ENCODE measurements at places on chromosomes 7 and 10.

GRCh38 chr10:63266391-63267316, 133.5 kb downstream of the NRBF2 start:
- DNase-seq: no peak

- DNase-seq: no peak
Observed at GRCh38 chr10:100987685-100988049, 324 bp downstream of the TWNK start.

DNA sequence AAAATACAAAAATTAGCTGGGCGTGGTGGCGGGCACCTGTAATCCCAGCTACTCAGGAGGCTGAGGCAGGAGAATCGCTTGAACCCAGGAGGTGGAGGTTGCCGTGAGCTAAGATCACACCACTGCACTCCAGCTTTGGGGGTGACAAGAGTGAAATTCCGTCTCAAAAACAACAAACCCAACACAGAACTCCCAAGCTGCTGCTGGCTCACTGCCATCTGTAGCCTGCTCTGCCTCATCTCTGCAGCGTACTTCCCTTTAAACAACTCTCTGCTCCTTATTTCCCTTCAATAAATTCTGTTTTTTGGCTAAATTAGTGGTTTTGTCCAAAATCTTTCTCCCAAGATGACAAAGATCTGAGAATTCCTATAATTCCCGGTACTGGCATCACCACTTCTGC, 189.2 kb upstream of the GALNT17 start:
- no peak for DNase-seq

DNA sequence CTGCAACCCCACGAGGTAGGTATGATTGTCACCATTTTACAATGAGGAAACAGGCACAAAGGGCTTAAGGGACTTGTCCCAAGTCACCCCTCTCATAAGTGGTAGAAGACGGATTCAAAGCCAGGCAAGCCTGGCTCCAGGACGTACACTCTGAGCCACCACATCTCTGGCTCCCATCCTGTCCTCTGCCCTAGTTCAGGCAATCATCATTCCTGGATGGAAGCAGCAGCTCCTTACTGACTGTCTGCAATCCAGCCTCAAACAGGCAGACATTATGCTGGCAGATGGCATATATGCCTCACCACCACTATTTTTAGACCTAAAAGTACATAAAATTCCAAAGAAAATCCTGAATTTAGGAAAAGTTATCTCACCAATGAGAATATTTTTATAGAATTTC, 100.7 kb downstream of the USP6NL start:
- DNase-seq: no peak

DNA sequence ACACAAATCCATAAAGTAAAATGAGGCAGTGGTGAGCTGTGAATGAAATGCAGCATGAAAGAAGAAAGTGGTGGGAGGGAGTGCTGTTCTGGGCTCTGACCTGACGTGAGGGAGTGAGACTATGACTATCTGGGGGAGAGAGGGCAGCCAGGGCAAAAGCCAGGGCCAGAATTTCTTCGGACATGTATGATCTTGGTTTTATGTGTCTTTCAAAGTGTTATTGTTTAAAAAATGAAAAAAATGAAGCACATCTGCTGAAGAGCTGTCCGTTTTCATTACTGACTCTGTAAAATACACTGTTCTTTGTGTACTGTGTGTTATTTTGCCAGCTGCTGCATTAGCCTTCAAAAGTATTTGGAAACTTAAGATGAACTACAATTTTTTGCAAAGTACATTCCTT, 70.2 kb upstream of the KLF14 start:
- no peak for DNase-seq

DNA sequence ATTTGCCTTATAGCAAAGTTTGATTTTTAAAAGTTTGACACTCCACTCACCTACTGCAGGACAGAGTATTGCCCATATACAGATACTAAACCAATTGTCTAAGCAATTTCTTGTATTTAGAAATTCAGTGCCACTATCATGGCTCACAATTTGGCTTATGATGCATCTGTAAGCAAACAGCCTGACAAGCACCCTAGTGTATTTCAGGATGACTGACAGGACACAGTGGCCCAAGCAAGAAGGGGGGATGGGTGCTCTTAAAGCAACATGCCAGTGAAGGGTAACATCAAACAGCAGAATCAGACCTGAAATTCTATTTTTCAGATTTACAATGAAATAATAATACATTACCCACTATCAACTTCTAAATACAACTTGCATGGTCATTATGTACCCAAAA, 30.5 kb downstream of the CTNNA3 start:
- no peak for DNase-seq

DNA sequence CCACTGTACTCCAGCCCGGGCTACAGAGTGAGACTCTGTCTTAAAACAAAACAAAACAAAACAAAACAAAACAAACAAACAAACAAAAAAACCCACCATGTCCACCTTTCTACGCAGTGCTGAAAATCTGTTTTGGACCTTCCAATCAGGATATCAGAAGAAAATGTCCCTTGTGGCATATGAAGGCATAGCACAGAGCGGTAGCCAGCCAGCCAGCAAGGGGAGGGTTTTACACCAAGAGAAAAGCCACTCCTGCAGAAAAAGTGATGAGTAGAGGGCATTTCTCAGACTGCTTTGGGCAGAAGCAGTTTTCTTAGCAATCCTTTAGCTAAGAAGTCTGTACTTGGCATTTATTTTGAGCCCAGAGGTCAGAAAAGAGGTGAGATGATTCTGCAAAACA, 612.2 kb downstream of the TYW1 start:
- no peak for DNase-seq

DNA sequence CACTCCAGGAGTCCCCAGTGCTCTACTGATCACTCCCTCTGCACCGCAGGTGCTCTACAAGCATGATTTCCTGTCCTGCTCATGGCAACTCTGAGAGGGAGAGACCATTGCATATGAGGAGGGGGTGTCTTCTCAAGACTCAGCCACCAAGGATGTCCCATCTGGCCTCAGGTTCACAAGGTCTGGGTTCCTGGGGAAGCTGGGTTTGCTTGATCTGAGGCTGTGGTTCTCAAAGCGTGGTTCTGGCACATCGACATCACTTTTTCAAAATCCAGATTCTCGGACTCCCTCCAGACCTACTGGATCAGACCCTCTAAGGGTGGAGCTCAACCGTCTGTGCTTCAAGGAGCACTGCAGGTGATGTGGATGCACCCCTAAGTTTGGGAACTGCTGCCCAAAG, 247.5 kb downstream of the PLXNA4 start:
- DNase-seq: no peak

GRCh38 chr10:55174419-55174818, 373.4 kb upstream of the PCDH15 start:
- no peak for DNase-seq

- DNase-seq: no peak
Observed at GRCh38 chr10:13658264-13658663, 71.5 kb downstream of the PRPF18 start.

- no peak for DNase-seq
Observed at GRCh38 chr10:22724773-22725172, 10.4 kb upstream of the PIP4K2A start.

DNA sequence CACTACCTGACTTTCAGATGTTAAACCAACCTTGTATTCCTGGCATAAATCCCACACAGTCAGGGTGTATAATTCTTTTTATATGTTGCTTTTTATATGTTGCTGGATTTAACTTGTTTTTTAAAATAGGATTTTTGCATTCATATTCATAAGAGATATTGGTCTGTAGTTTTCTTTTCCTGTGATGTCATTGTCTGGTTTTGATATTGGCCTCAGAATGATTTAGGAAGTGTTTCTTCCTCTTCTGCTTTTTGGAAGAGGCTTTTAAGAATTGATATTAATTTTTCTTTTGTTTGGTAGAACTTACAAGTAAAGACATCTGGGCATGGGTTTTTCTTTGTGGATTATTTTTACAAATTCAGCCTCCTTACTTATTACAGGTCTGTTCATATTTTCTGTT, 93.1 kb downstream of the CARD11 start:
- no peak for DNase-seq

GRCh38 chr10:31317652-31318381, 1.2 kb upstream of the ZEB1 start:
- DNase-seq: no peak

DNA sequence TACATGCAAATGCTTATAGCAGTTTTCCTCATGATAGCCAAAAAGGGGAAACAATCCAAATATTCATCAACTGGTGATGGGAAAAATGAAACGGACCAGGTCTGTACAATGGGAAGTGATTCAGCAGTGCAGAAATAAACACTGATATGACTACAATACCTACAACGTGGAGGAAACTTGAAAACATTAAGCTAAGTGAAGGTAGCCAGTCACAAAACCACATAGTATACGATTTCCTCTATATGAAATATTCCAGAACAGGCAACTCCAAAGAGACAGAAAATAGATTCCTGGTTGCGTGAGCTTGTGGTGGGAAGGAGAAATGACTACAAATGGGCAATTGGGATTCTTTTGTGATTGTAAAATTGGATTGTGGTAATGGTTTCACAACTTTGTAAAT, 263.1 kb upstream of the PITRM1 start:
- no peak for DNase-seq

DNA sequence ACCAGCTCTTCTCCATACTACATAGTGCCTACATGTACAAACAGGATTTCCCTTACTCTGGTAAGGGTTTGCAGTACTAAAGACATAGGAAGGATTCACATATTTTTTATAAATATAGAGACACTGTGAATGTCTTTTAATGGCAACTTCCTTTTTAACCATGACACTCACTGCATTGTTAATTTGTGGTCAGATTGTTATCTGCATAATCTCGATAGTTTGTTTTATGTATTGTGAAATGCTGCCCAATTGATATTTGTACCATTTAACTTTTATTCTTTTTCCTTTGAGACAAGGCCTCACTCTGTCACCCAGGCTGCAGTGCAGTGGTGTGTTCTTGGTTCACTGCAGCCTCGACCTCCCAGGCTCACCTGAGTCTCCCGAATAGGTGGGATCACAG, 39.7 kb downstream of the SP8 start:
- DNase-seq: no peak

DNA sequence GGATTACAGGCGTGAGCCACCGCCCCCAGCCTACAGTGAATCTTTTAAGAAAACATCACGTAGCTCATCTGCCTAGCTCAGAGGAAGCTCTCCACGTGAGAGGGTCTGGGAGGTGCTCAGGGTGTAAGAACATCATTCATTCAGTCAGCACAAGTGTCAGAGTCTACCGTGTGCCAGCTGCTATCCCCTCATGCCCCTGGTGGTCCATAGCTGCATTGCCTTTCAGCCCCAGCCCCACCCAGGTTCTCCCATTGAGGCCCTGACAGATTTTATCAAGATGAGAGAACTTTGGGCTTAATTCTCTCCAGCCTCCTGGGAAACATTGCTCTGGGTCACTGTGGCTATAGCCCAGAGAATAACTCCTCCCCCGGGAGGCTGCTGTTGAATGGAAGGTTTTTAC, 45.1 kb downstream of the ZNF503 start:
- DNase-seq: no peak

DNA sequence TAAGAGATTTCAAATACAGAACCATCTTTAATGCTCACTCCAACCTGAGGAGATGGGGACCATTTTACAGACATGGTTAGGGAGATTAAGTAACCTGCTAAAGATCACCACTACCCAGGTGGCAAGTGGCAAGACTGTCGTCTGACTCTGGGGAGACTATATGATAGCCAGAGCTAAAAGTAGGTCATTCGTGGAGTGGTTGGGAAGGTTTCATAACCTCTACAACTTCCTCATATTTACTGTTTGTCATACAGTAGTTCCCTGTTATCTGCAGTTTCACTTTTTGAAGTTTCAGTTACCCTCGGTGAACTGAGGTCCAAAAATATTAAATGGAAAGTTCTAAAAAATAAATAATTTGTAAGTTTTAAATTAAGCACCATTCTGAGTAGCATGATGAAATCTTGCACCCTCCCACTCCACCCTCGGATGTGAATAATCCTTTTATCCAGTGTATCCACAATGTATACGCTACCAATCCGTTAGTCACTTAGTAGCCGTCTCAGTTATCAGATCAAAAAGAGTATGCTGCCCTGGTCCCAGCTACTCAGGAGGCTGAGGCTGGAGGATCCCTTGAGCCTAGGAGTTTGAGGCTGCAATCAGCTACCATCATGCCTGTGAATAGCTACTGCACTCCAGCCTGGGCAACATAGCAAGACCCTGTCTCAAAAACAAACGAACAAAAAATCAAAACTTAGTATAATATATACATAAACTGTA, 14.9 kb upstream of the LGI1 start:
- DNase-seq: no peak

DNA sequence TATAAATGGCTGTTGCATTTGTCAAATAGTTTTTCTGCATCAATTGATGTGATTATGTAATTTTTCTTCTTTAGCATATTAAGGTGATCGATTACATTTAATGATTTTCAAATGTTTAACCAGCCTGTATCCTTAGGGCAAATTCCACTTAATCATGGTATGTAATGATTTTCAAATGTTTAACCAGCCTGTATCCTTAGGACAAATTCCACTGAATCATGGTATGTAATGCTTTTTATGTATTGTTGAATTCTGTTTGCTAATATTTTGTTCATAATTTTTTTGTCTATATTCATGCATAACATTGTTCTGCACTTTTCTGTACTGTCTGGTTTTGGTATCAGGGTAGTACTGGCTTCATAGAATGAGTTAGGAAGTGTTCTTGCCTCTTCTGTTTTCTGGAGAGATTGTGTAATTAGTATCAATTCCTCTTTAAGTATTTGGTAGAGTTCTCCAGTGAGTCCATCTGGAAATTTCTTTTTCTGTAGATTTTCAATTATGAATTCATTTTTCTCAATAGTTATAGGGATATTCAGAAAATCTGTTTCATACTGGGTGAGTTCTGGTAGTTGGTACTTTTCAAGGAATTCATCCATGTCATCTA, 393.2 kb upstream of the FOXK1 start:
- DNase-seq: no peak

GRCh38 chr7:28362812-28363211, 49.5 kb upstream of the CREB5 start:
- DNase-seq: no peak

GRCh38 chr7:85164376-85164775, 22.5 kb downstream of the SEMA3D start:
- no peak for DNase-seq

DNA sequence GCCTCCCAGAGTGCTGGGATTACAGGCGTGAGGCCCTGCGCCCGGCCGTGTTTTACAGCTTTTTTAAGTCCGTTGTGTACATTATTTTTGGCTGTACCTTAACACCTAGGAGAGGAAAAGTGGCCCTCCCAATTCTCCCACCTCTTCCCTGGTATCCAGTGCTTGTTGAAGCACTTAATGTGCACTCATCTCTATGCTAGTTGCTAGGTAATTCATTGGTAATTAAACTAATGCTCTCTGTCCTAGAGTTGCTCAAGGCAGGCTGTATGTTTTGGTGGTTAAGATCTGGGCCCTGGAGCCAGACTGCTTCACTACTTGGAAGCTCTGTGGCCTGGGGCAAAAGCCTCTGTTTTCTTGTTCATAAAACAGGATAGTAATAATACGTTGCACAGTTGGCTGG, 19.6 kb downstream of the AVPI1 start:
- no peak for DNase-seq

GRCh38 chr10:72276013-72276387, 2.3 kb downstream of the DDIT4 start:
- DNase-seq: no peak

- no peak for DNase-seq
Observed at GRCh38 chr7:156152390-156152789, 340.1 kb upstream of the SHH start.

GRCh38 chr10:110612629-110613028, 31.5 kb upstream of the RBM20 start:
- no peak for DNase-seq

Measured in hepatic stellate cell (primary cell).